Right ventricle myocardium inferior (tissue), 1 donor: ENCODE measurements at places on chromosomes 6 and 20.

- no peak for DNase-seq
Observed at GRCh38 chr6:13432526-13433184, 54.7 kb downstream of the GFOD1 start.

GRCh38 chr20:9490161-9490560, 24.2 kb upstream of the LAMP5 start:
- DNase-seq, result no peak

GRCh38 chr6:67000121-67000520, 1293.1 kb upstream of the EYS start:
- no peak for DNase-seq

GRCh38 chr6:79607000-79607399, 24.1 kb upstream of the SH3BGRL2 start:
- DNase-seq, result no peak

DNA sequence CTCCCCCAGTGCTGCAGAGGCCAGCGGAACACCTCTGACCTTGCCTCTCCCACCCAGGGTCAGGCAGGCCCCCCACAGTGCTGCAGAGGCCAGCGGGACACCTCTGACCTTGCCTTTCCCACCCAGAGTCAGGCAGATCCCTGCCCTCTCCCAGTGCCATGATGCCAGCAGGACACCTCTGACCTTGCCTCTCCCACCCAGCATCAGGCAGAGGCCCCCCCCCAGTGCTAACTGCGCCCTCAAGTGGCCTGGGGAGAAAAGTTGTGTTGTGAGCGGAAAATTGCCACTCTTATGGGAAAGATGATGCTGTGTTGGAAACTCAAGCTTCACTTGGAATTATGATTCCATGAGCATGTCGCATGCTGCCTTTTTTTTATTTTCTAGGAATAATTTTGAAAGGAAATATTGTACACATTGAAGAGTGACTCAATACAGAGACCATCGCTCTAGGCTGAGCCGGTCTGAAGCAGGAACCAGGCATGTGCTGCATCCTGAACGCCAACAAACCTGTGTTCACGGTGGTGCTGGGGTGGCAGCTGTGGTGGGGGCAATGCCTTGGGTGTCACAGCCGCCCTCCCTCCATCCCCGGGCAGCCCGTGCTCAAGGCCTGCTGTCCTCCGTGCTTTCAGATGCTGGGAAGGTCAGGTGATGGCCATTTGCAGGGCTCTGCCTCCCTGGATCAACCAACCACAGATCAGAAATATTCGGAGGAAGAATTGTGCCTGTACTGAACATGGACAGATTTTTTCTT, 98.6 kb downstream of the CDH4 start:
- DNase-seq, result no peak

DNA sequence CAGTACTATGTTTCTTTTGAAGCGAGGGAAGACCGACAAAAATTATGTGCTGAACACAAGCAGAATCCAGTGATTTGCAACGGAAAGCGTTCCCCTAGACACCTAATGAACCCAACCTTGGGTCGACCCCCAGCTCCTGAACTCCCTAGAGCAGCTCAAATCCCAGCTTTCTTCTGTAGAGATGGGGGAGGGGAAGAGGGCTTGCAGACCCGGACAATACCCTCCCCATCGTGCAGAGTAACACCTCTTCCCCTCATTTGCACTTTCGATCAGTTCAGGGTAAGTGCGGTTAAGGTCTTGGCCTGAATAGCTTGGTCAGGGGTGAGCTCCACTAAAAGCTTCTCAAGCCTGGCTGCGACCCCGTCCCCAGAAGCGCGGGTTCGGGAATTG, 404 bp downstream of the CEP162 start:
- DNase-seq, result no peak

DNA sequence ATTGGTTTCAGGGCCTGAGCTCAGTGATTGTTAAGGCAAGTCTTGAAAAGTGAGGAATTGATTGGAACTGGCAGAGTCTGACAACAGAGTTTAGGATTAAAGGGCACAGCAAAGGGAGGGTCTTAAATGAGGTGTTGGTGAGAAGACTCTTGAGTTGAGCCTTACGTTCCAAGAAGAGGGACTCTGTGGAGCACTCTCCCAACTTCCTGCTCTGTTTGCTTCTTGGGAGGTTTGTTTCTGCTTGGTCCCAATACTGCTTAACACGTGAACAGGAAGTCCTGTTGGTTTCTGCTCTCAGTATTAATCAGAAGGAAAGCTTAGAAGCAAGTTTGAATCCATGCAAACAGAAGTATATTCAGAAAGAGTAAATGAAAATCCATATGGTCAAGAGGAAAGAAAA, 15.6 kb upstream of the SYNDIG1 start:
- no peak for DNase-seq

- DNase-seq, result no peak
Observed at GRCh38 chr6:135759831-135760230, 91.7 kb upstream of the PDE7B start.

DNA sequence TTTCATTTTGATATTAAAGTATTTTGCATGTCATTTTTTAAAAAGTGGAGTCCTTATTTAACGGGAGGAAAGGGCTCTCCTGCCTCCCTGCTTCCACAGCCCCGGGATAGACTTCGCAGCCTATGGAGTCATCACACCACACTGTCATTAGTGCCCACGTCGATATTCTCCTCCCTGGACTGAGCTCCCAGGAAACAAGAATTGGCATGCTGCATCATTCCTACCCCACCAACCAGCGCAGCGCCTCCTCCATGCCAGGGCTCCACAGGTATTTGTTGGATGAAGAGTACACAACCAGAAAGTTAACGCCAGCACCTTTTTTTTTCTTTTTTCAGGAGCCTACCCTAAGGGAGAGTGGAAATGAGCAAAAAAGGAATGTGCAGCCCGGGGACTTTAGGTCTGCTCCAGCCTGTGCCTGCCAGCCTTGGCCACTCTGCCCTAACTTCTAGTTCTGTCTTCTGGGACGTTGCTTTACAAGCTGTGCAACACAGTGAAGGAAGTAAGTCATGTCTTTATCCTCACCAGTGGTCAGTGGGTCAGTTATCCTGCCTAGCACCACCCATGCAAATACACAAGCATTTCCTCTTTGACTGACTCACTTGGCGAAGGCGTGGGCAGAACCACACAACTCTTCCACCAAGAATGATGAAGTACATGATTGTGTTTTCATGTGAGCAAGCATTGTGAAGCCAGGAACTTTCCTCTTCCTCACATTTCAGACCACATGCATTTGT, 180.7 kb upstream of the UST start:
- no peak for DNase-seq

DNA sequence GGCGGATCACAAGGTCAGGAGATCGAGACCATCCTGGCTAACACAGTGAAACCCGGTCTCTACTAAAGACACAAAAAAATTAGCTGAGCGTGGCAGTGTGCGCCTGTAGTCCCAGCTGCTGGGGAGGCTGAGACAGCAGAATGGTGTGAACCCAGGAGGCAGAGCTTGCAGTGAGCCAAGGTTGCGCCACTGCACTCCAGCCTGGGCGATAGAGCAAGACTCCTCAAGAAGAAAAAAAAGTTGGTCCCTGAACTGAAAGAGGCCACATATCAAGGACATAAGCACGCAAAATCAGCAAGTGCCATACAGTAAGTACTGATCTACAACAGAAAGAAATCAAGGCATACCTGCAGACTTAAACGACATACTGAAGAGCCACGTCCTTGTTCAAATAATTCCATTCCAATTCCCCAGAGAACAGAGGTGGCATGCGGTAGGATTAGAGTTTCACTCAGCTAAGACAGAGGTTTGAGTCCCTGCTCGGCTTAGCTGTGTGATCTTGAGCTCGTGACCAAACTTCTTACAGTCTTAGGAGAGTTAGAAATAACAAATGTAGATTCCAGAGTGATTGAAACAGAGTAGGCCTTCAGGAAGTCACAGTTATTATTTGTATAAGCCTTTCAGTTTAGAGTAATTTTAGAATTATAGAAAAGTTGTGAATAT, 29.2 kb downstream of the B4GALT5 start:
- no peak for DNase-seq

GRCh38 chr20:19427913-19428312, 215.5 kb downstream of the SLC24A3 start:
- no peak for DNase-seq

- DNase-seq, result no peak
Observed at GRCh38 chr20:37347891-37348791, 2.2 kb downstream of the SRC start.

GRCh38 chr6:21271428-21272155, 322.0 kb upstream of the SOX4 start:
- no peak for DNase-seq

- peak; percentile 28 for DNase-seq
Observed at GRCh38 chr20:59158673-59159072, 4.9 kb upstream of the ZNF831 start.

GRCh38 chr20:50481741-50482140, 28.4 kb upstream of the PTPN1 start:
- no peak for DNase-seq

DNA sequence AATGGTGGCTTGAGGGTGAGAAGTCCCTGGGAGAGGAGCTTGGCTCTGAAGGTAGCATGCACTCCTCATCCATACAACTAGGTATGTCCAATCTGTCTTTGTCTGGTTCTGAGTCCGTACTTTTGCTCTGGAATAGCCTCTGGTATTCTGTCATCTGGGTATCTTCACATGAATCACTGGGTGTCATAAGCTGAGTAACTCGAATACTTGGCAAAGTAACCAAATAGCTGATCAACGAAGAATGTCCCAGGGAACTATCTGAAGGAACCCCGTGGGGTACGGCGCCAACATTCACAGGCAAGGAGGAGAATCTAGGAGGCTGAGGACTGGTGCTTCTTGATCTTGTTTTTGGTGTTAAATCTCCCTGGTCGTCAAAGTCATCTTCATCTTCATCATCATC, 184.8 kb downstream of the HIVEP2 start:
- DNase-seq, result no peak

GRCh38 chr20:61768571-61769285, 297.0 kb downstream of the TAF4 start:
- DNase-seq, result no peak

GRCh38 chr6:41519305-41519744, 26.9 kb upstream of the FOXP4 start:
- DNase-seq, result no peak

DNA sequence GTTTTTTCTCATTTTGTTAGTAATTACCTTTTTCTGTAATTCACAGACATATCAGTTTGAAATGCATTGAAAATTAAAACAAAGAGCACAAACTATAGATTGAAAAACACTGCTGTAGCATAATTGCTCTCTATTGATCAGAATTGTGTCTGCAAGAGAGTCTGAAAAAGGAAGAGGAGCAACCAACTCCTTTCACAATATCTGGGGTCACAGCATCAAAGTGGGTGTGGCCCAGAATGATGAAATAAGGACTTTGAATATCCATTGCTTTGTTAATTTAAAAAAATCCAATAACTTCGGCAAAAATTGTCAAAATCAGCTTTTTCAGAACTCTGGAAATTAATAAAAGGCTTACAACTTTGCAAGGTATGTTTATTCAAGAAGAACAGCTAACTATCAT, 99.2 kb downstream of the MYLK4 start:
- DNase-seq, result no peak

DNA sequence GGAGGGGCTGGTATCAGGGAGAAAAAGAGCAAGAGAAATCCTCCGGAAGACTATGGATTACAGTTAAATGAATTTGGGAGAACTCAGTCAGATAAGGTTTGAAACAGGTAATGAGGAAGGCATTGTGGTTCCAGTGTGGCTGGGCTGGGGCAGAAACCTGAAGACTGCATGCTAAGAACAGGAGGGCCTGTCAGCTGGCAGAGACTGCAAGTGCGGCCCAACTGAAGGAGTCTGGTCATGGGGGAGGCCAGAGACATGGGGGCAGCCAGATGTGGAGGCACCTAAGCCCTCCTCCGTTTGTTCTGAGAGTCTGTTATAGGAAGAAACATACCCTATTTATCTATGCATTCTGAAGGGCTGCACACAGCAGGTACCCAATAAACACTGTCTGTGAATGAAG, 16.6 kb downstream of the TFB1M start:
- DNase-seq, result peak; percentile 55

- no peak for DNase-seq
Observed at GRCh38 chr6:166523782-166524559, 62.5 kb downstream of the RAMACL start.

DNA sequence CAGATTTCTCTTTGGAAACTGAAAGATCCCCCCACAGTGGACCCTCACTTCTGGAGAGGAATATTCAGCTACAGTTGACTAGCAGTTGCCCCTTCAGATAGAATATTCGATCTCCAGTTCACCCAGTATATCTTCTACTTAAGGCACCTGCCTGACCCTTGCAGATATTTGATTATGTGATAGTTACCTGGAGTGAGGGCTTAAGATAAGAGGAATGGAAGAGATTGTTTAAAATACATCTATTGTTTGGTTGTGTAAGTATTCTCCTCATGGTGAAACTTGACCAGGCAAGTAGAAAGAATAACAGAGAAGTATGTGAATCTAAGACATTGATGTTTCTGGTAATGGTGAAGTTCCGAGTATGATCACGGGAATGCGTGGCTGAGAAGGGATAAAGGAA, 1.6 kb upstream of the ZCCHC3 start:
- no peak for DNase-seq

DNA sequence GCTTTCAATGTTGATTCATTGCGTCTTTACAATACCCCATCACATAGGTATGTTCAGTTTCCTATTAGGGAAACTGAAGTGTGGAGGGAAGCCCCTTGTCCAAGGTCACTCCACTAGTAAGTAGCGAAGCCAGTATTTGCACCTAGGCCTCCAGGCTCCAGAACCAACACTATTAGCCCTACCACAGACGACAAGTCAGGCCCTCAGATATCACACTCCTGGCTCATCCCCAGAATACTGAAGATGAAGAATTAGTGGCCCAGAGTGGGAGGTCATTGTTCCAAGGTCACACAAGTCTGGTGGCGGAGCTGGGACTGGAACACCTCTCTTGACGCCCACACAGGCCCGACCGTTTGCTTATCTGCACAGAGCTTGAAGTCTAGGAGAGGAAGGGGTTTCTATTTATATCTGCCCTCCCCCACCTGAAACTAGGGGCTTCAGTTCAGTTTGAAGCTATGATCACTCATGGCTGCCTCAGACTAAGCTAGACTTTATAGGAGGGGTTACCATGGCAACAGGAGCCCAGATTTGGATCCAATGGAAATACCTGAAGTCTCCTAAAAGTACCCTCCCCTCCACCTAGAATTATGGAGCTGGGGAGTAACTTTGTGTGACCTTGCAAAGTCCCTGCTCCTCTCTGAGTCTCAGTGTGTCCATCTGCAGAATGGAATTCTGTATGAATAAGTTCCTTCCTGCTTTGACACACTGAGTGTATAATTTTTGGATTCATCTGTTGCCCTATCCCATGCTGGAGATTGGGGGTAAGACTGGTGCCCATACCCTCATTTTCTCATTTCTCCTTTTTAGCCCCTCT, 2.2 kb downstream of the SNTA1 start:
- DNase-seq, result no peak

DNA sequence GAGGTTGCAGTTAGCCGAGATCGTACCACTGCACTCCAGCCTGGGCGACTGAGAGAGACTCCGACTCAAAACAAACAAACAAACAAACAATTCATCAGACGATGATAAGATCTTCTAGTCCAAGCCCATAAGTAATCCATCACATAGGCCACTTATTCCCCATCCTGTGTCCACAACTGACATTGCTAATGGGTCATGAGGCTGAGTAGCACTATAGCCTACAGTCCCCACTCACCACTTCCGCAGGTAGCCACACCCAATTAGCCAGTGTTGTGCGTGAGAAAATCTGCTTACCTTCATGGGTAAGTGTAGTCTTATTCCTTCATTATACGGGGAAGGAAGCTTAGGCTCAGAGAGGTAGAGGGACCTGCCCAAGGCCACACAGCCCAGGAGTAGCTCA, 13.1 kb downstream of the JPH2 start:
- no peak for DNase-seq
